ENCODE measurements at places on chromosomes 6 and 20. TPM values are rescaled to one million over a fixed set of nuclear protein-coding genes. Genes with fewer than 3 reads are reported as not detected.

Gene OPRM1
- not detected for polyA plus RNA-seq

Gene SGK1
- 181 TPM for polyA plus RNA-seq

Gene SLC2A4RG
- 137 TPM for polyA plus RNA-seq

Gene SMLR1
- 0.07 TPM for polyA plus RNA-seq

Gene CST3
- 316 TPM for polyA plus RNA-seq

Gene KIF25
- polyA plus RNA-seq: 0.22 TPM

Gene GGTLC1
- not detected for polyA plus RNA-seq

Gene DACT2
- polyA plus RNA-seq: 3.0 TPM

Gene RIMS1
- polyA plus RNA-seq: 0.15 TPM

Gene ZBP1
- polyA plus RNA-seq: 1.2 TPM

Gene ISM1
- 1.0 TPM for polyA plus RNA-seq

Gene RUNX2
- polyA plus RNA-seq: 0.31 TPM

Gene SLC24A3
- polyA plus RNA-seq: 0.86 TPM

Gene CD109
- 3.7 TPM for polyA plus RNA-seq

Gene CCN6
- not detected for polyA plus RNA-seq

Gene OOEP
- 0.27 TPM for polyA plus RNA-seq

Gene BMP6
- polyA plus RNA-seq: 3.1 TPM

Gene HLA-DMA
- polyA plus RNA-seq: 70.0 TPM

Gene PAK5
- not detected for polyA plus RNA-seq

Gene MAPK13
- 10.6 TPM for polyA plus RNA-seq

Gene ARMC2
- 9.0 TPM for polyA plus RNA-seq

Gene MEI4
- polyA plus RNA-seq: not detected

Gene THBD
- polyA plus RNA-seq: 106 TPM

Gene SLC17A9
- polyA plus RNA-seq: 4.8 TPM

Data from adipose tissue (tissue), 3 donors.